Anterior cingulate cortex (tissue), 58 donors: ENCODE measurements at places on chromosomes 4 and X.

- DNase-seq: no peak
These were observed 24.0 kb upstream of the SGMS2 start for GRCh38 chr4:107800706-107801105.

GRCh38 chr4:82419451-82419850, 10.8 kb downstream of the HNRNPDL start:
- DNase-seq: no peak

GRCh38 chr4:7068883-7069282, 1.0 kb upstream of the GRPEL1 start:
- no peak for DNase-seq

DNA sequence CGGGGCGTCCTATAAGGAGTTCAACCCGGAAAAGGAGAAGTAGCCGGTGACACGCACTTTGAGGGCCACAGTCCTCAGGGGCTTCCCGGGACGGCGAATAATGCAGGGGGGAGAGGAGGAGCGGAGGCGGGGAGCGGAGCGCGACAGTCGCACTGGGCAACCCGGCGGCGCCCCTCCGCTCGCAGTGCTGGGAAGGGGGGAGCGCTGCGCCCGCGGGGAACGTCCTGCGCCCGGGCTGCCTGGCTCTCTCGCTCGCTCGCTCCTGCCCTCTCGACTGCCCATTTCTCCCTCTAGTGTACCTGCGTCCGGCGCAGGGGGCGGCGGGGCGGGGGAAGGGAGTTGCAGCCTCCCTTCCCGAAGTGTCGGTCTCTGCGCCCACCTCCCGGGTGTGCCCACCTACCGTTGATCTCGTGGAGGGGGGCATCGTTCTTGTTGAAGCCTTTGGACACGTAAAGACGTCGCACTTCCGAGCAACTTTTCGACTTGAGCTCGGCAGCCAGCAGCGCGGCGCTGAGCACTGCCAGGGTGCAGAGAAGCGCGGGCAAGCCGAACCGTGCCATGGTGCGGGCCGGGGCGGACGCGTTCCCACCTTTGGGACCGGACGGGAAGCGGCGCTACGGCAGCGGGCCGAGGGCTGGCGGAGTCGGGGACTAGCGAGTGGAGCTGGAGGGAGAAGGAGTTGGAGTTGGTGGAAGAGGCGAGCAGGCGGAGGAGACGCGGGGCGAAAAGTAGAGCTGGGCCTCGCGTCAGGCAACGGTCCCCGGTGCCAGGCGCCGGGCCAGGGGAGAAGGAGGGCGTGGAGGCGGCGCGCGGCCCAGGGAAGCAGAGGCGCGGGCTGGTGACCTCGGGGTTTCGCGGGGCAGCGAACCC, 648 bp downstream of the GPC4 start:
- no peak for DNase-seq

DNA sequence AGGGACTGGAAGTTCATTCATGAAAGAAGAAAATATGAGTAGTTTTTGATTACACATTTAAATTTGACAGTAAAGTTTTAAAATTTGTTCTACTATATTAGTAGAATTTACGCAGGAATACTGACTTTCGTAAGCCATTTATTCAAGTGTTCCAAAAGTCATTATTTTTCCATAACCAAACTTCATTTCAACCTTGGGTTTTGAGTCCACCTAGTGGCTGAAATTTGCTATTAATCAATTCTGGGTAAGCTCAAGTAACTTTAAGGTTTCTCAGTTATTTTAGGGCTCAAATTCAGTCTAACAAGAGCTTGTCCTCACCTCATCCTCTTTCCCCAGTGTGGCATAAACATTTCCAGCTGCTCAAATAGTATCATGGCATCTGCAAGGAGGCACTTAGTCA, 175.4 kb downstream of the SH3BGRL start:
- DNase-seq: no peak

DNA sequence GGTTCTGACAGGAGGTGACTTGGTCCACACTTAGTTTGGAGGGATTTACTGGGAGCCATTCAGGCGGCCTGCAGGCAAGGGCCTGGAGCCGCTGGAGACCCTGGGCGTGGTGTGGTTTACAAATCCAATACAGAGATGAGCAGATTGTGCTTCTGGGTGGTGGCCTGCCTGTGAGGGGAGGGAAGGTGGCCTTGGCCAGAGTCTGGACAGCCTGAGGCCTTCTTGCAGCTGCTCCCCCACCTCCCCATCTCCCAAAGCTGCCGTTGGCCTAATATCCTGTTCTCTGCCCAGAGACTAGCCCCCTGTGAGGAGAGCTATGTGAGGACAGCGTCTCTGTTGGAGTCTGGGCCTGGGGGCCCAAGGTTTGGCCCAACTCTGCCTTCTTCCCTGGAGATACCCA, 163.9 kb upstream of the MAMLD1 start:
- no peak for DNase-seq

GRCh38 chr4:74630551-74630950, 163.8 kb downstream of the BTC start:
- no peak for DNase-seq

GRCh38 chrX:87808576-87809243, 291.1 kb downstream of the KLHL4 start:
- no peak for DNase-seq

DNA sequence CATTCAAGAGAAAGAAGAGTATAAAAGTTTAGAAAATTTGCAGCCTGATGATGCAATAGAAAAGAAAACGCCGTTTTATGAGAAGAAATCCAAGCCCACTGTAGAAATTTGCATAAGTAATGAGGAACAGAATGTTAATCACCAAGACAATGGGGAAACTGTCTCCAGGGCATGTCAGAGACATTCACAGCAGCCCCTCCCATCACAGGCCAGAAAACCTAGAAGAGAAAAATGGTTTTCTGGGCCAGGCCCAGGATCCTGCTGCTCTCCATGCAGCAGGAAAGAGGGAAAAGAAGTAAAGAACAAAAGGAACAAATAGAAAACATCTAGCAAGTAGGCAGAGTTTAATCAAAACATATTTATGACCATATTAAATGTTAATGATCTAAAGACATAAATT, 119.0 kb downstream of the ANKRD50 start:
- DNase-seq: no peak

DNA sequence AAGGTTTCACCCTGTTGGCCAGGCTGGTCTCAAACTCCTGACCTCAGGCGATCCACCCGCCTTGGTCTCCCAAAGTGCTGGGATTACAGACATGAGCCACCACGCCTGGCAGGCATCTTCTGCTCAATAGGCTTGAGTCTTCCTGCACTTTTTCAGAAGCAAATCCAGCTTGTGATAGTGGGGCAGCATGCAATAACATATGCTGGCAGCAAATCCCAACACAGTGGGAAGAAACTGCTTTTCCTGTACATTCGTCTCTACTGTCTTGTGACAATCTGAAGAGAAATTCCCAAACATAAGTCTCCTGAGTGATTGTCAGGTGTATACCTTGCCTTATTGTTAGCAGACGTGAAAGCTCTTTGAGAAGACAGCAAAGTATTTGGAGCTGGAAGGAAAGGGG, 145.7 kb downstream of the PALLD start:
- no peak for DNase-seq

GRCh38 chr4:150976478-150977118, 38.5 kb downstream of the LRBA start:
- DNase-seq: no peak

DNA sequence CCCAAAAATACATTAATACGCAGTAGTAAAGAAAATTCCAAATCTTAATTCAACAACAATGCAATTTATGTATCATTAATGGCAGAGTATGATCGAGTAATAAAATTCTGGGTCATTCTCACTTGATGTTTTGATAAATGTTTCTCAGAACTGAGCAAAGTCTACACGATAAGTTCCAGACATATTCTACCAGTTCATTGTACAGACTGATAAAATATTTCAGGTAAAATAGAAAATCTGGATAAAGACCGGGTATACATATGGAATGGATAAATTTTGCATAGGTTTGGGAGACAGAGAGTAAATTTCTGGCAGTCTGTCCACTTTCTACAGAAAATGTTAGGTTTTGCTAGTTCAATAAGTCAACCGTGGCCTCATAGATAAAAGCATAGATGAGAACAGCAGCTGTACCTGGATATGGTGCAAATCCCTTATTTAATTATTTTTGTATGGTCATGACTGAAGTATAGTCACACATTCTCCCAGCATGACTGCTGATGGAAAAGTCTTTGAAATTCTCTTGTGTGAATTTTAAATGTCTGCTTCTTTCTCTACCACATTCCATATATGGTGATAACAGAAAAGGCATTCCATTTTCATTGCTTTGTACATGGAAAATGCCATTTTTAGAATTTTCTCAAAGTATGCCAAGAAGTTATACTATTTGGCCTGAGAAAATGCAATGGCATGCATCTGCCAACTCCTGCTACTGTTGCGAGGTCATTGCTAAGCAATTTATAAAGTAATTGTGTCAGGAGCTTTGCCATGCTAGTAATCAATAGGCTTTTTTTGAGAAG, 301.9 kb upstream of the ARSJ start:
- no peak for DNase-seq

- DNase-seq: no peak
These were observed 109.3 kb upstream of the DGKK start for GRCh38 chrX:50579955-50580354.

- DNase-seq: no peak
These were observed 222.3 kb upstream of the BOD1L1 start for GRCh38 chr4:13849778-13850177.

GRCh38 chr4:80138551-80139538, 58.5 kb upstream of the PRDM8 start:
- no peak for DNase-seq

DNA sequence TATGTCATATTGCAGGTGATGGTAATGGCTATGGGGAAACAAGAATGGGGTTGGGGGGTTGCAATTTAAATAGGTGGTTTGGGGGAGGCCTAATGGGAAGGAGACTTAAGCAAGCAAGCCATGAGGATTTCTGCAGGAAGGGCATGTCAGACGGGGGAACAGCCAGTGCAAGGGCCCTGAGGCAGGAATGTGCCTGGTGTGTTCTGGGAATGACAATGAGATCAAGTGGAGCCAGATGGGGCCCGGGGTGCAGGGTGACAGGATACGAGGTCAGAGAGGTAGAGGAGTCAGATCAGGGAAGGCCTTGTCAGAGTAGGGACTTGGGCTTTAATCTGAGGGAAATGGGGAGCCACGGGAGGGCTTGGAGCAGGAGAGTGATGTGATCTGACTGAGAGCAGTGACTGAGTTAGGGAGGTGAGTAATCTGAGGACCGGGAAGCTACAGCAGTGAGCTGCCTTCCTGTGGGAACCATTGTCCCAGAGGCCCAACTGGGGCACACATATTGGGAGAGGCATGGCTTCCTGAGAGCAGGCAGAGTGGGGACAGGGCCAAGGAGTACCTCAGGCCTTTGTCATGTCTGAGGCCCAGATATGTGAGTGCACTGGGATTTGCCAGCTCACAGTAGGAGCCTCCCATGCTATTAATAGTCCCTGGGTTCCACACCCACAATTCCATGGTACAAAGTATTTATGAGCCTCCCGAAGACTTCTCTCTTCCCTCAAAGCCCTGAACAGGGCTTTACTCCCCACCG, 139.8 kb downstream of the BCOR start:
- no peak for DNase-seq

DNA sequence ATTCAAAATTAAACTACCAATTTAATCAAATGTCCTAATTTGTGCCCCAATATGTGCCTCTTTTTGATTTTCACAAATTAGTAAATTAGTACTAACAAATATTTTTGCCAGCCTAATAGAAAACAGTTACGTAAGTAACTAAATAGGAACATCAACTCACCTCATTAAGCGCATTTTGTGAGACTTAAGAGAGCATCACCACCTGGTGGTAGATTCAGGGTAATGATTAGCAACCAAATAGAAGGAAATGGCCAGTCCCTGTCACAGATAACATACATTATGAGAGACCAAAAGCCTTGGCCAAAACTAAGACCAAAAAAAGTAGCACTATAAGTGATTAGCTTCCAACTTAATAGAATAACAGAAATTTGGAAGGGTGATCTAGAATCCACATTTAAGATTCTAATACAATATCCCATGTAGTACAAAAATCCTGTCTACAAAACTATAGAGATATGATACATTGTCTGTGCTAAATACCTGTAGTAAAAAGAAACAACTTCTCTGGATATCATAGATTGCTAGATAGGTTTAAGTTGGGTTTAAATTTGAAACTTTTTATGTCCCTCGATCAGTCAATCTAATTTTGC, 46.7 kb downstream of the C4orf46 start:
- DNase-seq: no peak

GRCh38 chr4:118774989-118775388, 60.9 kb downstream of the SEC24D start:
- DNase-seq: no peak

GRCh38 chr4:84362896-84363655, 136.0 kb downstream of the NKX6-1 start:
- no peak for DNase-seq

DNA sequence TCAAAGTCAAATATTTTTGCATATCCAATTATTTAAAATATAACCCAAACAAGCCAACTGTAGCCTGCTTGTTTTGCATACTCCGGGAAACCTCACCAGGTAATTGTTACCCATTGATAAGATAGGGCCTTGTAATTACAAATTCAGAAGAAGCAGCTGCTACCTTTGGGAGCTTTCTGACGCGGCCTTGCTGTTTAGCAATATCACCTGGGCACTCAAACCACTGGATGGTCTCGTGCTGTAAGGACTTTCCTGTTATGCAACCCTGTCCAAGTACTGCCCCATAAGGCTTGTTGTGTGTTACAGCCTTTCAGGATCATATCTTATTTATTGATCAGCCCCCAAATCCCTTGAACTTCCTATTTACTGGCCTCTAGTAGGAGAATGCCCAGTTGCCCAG, 52.1 kb downstream of the HS3ST1 start:
- no peak for DNase-seq

DNA sequence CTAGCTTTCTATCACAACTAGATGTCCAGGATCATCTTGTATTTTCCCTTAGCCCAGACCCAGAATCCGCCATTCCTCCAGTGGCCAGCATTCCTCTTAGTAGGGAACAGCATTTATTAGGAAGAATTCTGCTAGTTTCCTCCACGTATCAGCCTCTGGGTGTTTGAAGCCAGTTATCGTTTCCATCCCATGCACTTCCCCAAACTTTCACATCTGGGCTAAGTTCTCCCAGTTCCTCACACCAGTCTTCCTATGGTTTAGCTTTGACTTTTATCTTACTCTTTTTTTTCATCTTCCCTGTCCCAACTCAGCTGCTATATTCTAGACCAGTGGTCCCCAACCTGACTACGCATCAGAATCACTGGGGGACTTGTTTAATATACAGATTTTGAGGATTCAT, 53.5 kb upstream of the PRSS48 start:
- no peak for DNase-seq

DNA sequence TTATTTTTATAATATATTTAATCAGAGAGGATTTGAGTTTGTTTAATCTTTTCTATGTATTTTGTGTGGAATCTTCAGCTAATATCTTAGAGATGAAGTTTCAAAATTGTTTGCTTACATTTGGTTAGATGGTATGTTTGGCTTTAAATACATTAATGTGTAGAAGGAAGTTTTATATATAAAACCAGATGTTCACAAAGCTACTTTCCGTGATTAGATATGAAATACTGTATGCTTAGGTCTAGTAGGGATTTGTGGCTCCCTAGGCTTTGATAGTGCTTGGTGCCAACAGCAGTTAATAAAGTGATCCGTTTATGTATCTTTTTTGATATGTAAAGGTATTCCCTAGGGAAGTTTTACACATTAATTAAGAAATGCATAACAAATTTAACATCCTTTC, 223.0 kb downstream of the ARHGAP10 start:
- no peak for DNase-seq
